ENCODE measurements at places on chromosomes 1 and 21. TPM values are rescaled to one million over a fixed set of nuclear protein-coding genes. Genes with fewer than 3 reads are reported as not detected.

Gene LY9
- 3.3 TPM for total RNA-seq

DNA sequence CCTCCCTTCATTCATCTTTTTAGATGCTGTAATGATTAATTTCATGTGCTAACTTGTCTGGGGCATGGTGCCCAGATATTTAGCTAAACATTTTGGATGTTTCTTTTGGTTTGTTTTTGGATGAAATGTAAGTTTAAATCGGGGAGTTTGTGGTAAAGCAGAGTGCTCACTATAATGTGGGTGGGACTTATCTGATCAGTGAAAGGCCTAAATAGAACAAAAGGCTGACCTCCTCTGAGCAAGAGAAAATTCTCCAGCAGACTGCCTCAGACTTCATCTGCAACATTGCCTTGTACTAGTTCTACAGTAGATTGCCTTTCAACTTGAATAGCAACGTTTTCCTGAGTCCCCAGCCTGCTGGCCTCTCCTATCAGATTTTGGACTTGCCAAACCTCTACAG, 183.6 kb downstream of the S1PR1 start:
- H3K4me1 ChIP-seq = no peaks in the 10 kb centered on the region
- no peak overlapping the region for H3K27ac ChIP-seq
- no peak for DNase-seq

Gene NOS1AP
- 4.9 TPM for total RNA-seq

DNA sequence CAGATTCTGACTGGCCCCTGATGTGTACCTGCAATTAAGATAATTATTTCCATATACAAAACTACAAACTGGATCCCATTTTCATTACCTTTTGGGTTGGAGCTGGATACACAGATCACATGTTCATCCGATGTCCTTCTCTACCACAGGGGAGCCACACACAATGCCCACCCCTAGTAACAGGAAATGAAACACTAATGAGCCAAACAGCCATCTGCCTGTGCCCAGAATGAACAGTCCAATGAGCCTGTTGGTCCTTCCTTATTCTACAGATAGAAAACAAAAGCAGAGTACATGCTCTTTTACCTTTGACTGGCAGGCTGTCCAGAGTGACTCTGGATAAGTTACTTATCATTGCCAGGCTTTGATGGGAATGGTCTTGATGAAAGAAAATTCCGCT, 68.6 kb downstream of the SIPA1L2 start:
- no peaks in the 10 kb centered on the region for H3K36me3 ChIP-seq
- DNase-seq = no peak
- H3K4me3 ChIP-seq = no peak overlapping the region
- no peak overlapping the region for H3K27ac ChIP-seq

DNA sequence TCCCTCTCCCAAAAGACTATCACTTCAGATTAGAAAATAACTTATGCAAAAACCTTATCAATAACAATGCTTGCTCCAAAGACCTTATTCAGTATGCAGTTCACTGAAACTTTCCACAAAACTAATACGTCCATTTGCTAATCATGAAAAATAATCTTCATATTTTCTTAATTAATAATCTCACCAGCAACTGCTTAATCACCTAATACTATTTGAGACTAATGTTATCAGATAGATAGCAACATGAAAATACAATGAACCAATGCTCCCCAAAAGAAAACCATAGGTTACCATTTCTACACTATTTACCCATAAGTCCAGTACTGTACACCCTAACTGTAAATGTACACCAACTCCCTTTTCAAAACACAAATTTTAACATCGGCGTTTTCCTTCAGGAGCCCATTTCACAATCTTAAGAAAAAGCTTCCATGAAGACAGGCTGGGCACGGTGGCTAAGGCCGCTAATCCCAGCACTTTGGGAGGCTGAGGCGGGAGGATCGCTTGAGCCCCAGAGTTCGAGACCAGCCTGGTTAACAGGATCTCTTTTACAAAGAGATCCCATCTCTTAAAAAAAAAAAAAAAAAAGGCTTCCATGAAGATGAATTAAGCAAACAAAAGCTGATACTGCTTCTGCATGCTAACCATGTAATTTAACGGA, 1.7 kb downstream of the GNB1 start:
- peaks cover 48% of the 10 kb centered on the region for H3K4me1 ChIP-seq
- no peaks in the 10 kb centered on the region for H3K36me3 ChIP-seq
- no peaks in the 10 kb centered on the region for H3K27me3 ChIP-seq
- H3K4me3 ChIP-seq = peak overlapping the region; percentile 78
- DNase-seq = no peak

- DNase-seq = peak; percentile 78
- peak overlapping the region; percentile 91 for H3K4me3 ChIP-seq
- peaks cover 10% of the 10 kb centered on the region for H3K36me3 ChIP-seq
- peak overlapping the region; percentile 93 for H3K27ac ChIP-seq
- H3K27me3 ChIP-seq = no peaks in the 10 kb centered on the region
These were observed 540 bp downstream of the ARHGEF2 start for GRCh38 chr1:155977690-155978324.

Gene ITLN2
- total RNA-seq = 44.1 TPM

GRCh38 chr1:37905727-37906126, 41.1 kb downstream of the INPP5B start:
- no peaks in the 10 kb centered on the region for H3K36me3 ChIP-seq
- no peak overlapping the region for H3K27ac ChIP-seq
- H3K4me1 ChIP-seq = peaks cover 9% of the 10 kb centered on the region
- DNase-seq = no peak
- no peaks in the 10 kb centered on the region for H3K27me3 ChIP-seq

DNA sequence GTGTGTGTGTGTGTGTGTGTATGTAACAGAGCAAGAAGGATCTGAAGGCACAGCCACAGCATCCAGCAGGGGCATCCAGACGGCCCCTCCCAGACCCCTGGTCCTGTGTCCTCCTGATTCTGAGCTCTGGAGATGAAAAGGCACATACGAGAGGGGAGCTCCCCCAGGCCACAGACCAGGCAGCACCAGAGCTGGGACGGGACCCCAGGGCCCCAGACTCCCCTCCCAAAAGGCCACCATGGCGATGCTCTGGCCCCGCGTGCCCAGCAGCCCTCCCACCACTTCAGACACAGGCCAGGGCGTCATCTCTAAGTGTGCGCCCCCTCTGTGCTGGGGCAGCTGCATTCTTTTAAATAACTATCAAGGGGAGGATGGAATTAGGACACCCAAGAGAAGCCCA, 245.8 kb downstream of the MATN1 start:
- H3K27ac ChIP-seq = no peak overlapping the region
- DNase-seq = peak; percentile 44
- no peaks in the 10 kb centered on the region for H3K36me3 ChIP-seq

Gene DTL
- 1.7 TPM for total RNA-seq

DNA sequence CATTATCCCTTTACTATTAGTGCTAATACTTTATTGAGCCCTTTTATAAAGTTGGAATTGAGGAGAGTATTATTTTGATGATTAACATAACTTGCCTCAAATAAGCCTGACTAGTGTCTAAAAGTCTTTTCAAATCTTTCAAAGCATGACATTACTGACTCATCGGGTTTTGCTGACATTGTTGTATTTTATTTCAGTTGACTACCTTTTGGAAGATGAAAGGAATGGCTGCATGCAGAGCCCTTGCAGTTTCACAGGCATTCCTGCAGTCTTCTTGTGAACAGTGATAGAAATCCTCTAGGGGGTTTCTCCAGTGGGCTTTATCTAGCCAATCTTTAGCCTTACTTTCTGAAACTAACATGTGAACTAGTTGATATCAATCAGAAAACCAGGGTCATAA, 43.0 kb upstream of the TMEM61 start:
- no peak overlapping the region for H3K4me3 ChIP-seq
- DNase-seq = no peak
- no peaks in the 10 kb centered on the region for H3K36me3 ChIP-seq
- H3K27me3 ChIP-seq = no peaks in the 10 kb centered on the region
- H3K4me1 ChIP-seq = no peaks in the 10 kb centered on the region

Gene LEFTY2
- 2.2 TPM for total RNA-seq

Data from upper lobe of right lung (tissue), 1 donor.